CD4-positive, alpha-beta T cell treated with Interleukin-17A for 1 hour (primary cell): ENCODE measurements at places on chromosomes 3 and 15.

DNA sequence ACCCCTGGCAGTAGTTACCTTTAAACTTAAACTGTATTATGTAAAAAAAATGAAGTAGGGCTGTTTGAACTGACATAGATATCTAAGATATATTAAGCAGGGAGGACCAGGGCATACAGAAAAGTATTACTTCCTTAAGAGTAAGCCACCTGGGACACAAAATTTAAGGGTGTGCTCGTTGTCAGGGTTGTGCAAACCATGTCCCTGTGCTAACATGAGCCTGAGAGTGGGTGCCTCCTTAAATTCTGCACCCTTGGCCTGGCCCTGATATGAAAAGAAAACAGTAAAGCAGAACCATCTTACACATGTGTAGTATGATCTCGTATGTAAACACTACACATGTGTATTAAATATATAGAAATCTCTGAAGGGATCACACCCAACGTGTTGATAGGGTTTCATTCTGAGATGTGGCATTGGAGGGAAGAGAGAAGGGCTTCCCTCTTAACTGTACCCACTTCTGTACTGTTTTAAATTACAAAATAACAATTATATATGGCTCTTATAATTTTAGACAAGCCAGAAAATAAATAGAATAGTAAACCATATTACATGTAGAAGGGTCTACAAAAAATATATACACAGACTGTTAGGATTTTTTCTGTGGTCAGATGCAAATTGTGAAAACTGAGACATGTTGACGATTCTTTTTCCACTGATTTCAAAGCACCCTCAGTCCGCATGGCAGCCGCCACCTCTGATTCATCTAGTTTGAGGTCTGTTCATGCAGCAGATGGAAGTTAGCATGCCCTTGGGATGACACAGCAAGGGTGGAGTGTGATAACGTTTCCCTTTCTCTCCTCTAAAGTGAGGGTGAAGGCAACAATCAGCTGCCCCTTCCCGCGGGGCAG is 400.8 kb upstream of the PROK2 start:
- DNase-seq = no peak

DNA sequence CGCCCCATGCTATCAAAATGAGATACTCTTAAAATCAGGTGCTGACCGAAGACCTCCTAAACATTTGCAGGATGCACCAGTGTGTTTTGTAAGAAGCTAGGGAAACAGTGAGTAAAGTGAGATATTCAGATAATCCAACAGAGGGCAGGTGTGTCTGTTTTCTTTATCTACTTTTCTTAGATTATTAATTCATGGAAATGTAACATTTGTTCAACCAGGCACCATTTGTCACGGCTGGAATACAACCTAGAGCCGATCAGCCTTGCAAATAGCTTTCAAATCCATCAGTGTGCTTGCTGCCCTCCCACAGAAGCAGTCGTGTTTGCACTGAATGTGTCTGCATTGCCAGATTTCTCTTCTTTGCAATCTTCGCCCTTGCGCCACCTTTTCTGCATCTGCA is 201.9 kb upstream of the CHRM5 start:
- DNase-seq = no peak

DNA sequence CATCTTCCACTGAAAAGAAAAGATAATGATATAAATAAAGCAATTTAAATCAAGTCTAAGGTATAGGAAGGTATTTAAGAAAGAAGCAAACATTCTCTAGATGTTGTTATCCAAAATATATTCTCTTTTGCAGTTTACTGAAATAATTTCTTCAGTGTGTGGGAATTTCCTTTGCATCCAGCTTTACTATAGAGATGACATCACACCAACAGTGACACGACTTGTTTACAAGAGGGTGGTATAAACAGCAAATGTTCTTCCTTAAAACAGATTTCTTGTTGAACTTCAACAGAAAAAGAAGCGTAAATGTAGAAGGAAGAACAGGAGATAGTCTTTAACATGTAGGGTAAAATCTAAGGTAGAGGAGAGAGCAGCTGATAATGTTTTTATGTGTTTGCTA is 202.5 kb downstream of the ROBO2 start:
- no peak for DNase-seq

- DNase-seq = no peak
Observed at GRCh38 chr3:105431200-105431599, 64.5 kb downstream of the ALCAM start.

GRCh38 chr15:80665151-80665550 is 30.0 kb upstream of the ABHD17C start:
- DNase-seq = no peak

DNA sequence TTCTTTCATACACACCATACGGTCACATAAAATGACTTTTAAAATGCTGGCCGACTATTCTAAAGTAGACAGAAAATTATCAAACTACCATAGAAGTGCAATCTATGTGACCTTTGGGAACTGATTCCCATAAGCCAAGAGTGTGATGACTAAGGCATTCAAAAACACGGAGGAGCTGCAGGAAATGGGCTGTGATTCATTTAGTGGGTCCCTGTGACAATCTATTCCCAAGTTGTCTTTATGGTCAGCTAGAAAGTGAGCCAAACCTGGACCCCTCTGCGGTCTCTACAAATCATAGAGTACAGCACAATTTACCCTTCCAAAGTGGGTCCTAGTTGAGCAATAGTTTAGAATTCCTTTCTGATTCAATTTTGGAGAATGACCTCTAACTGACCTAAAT is 251.5 kb upstream of the CBLB start:
- DNase-seq = no peak

GRCh38 chr3:22684739-22685138 is 518.4 kb upstream of the UBE2E2 start:
- DNase-seq = no peak

DNA sequence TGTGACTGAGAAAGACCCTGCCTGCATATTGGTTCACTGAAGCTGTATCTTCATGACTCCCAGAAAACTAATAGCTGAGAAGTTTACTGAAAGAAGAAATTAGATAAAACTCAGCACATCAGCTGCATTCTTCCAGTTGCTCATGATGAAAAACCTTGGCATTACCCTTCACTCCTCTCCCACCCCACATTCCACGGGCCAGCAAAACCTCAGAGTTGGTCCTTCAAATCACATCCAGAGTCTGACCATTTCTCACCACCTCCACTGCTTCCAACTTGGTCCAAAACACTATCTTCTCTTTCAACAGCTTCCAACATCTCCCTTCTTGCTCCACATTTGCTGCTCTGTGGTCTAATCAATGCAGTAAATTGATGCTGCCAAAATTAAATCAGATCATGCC is 97.1 kb downstream of the CD47 start:
- no peak for DNase-seq

DNA sequence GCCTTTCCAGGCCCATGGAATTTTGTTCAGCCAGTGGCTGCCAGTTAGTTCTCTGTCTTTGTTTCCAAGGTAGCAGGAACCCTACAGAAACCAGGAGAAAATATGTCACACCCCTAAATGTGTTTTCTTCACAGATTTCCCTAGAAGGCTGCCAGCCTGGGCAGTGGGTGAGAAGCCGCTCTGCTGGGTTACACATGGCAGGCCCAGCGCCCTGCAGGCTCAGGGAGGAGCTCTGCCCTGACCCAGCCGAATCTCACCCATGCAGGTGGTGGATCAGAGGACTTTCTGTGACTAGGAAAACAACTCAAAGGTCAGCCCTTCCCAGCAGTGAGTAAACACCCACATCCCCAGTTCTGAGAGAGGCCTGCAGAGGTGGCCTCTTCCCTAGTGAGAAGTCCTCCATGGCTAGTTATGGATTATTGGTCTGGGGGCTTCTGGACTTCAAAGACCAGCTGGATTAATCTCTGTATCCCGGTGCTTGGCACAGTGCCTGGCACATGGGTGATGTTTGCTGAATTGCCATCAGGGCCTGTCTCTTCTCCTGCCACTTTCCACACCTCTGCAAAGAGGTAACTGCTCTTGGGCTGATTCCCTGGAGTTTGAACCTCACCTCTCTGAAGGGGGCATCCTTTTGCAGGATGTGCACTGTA is 34.7 kb upstream of the BDH1 start:
- no peak for DNase-seq

DNA sequence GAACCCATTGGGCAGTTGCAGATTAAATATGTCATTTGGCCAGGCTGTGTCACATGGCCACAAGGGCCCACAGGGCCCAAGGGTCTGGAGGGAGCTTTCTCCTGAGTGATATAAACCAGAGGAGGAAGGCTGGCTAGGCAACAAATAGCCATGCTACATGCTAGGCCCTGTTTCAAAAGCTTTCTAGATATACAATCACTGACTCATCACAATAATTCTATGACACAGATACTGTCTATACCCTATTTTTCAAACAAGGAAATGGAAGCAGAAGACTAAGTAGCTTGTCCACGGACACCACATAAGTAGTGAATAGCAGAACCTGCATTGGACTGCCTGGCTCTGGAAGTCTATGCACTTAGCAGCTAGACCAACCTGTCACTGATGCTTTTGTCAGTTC is 625.4 kb downstream of the NTRK3 start:
- DNase-seq = no peak

DNA sequence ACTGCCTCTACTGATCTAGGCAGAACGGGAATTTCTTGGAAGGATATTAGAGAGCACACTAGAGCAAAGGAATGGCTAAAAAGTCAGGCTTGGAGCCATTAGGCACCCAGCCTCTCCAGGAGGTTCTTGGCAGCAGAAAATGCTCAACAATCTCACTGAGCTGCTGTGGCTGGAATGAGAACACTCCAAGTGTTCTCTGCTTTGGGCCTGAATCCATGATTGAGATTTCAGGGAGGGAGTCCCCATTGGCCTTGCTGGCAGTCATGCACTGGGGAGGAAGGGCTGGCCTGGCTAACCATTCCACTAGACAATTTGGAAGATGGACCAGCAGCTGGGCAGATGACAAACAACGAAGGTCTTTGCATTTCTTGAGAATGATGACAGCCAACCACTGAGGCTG is 362.6 kb downstream of the SHQ1 start:
- no peak for DNase-seq

GRCh38 chr3:102715030-102715697 is 280.3 kb downstream of the ZPLD1 start:
- DNase-seq = no peak
